G401 (cell line): ENCODE measurements at places on chromosomes 13 and 19. TPM values are rescaled to one million over a fixed set of nuclear protein-coding genes. Genes with fewer than 3 reads are reported as not detected.
A peak's percentile ranks its signal among the peaks of the same experiment; 100 is the strongest.

GRCh38 chr13:44230071-44230470 is 143.6 kb upstream of the SERP2 start:
- DNase-seq: no peak

Gene NCLN
- 77.5 and 82.5 TPM in 2 replicates for total RNA-seq

GRCh38 chr13:62837895-62838294 is 1422.2 kb upstream of the PCDH20 start:
- no peak for DNase-seq

Gene EXOC3L2
- not detected in 2 replicates for total RNA-seq

GRCh38 chr19:54029930-54030490 is 33.7 kb downstream of the VSTM1 start:
- peak; percentile 44 for DNase-seq

Gene PDX1
- not detected in 2 replicates for total RNA-seq

Gene ZNF14
- 4.7 and 7.8 TPM in 2 replicates for total RNA-seq

DNA sequence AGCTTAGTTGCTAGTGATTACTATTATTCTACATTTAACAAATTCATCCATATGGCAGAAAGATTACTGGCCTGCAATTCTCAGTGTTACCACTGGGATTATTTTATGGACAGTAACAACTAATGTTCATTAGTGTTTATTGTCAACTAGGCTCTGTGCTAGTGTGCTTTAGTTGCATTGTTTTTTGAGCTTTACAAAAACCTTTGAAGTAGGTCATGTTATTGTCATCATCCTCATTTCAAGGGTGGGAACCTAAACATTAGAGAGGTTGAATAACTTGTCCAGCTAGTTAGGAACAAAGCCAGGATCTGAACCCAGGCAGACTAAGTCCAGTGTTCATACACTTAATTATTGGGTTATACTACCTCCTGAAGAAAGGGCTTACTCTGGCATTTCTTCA is 27.8 kb upstream of the TDRD3 start:
- DNase-seq: no peak

DNA sequence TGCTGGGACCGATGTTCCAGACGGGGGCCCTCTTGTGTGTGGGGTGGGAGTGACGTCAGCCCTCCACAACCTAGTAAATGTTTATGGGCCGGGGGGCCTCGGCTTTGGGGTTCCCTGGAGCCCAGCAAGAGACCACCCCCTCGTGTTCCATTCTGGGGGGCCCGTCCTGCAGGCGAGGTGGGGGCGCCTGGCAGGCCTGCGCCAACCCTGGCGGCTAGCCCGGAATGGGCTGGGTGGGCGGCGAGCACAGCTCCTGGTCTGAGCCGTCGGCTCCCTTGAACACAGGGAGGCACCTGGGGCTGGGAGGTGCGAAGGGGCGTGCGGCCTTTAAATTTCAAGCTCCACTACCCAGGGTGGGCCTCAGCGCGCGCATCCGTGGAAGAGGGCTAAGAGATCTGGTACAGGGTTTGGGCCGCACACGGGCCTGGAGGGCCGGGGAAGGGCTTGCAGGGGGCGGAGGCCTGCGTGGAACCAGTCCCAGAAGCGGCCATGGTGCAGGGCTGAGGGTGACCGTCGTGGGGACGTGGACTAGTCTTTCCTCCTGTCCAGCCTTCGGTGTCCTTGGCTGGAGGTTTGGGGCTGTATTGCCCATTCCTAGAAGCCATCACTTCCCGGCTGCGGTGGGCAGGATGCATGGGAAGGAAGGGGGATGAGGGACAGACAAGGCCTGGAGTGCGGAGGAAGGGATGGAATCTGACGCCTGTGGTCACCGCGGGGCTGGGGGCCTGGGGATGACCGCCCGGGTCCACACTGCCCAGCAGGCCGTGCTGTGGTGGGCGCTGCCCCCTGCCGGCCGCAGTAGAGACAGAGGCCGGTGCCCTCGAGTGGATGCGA is 11.4 kb downstream of the NDUFA11 start:
- DNase-seq: no peak

GRCh38 chr19:18291019-18291524 is 9.7 kb upstream of the JUND start:
- no peak for DNase-seq

DNA sequence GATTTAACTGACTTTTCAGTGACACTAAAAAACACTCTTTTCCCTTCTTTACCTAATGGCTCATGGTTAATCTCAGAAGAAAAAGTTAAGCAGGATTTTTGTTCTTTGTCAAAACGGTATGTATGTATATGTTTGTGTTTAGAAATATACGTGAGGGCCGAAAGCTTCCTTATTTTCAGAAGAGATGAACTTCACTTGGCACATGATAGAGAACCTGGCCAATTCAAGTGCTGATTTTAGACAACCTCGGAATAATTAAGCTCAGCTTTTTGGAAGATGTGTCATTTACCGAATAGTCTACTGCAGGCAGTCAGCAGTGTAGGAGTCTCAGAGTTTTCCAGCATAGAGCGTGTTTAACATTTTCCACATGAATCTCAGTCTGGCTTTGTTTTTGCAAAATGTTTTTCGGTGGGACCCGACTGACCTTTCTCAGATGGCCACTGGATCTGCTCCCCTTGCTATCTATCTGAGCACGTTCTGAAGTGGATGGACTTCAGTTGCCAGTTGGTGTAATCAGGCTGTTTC is 4.6 kb downstream of the RNASEH2B start:
- DNase-seq: no peak

- DNase-seq: peak; percentile 63
Measured at GRCh38 chr13:31982540-31982939, 49.0 kb upstream of the FRY start.

GRCh38 chr19:51027873-51028272 is 1.5 kb upstream of the KLK11 start:
- no peak for DNase-seq

GRCh38 chr19:7894612-7895309 is 6.5 kb downstream of the LRRC8E start:
- no peak for DNase-seq

GRCh38 chr13:95509521-95510310 is 42.8 kb upstream of the CLDN10 start:
- no peak for DNase-seq
